ENCODE measurements at places on chromosomes 3 and 15.

DNA sequence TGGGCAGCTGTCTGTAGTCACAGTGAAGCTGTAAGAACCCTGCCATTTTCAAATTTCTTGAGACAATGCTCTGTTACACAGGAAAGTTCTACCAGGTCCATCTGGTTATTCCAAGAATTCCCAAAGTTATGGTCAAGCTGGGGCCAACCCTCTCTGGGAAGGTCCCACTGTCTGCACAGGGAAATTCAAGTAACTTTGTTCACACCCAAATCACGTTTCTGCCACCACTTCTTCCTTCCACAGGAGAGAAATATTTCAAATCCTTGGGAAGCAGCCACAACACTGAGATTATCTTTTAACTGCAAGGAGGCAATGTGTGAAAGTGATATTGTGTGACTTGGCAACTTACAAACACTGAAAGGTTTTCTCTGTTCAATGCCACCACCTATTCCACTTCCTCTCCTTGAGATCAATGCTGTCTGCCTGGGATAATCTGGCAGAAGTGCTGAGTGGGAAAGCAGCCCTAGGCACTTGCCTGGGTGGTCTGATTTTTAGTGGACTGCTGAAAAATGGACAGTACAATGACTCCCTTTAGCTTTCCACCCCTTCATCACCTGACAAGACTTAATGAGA lies 5.6 kb downstream of the SCAMP2 start:
- H3K4me1 ChIP-seq: peaks cover 31% of the 10 kb centered on the region
- DNase-seq: no peak
- no peaks in the 10 kb centered on the region for H3K27me3 ChIP-seq
- H3K4me3 ChIP-seq: no peak overlapping the region
- H3K27ac ChIP-seq: no peak overlapping the region
- peaks cover 23% of the 10 kb centered on the region for H3K36me3 ChIP-seq

GRCh38 chr3:177123822-177124221 lies 73.5 kb downstream of the TBL1XR1 start:
- H3K36me3 ChIP-seq: peaks cover 4% of the 10 kb centered on the region
- H3K4me1 ChIP-seq: no peaks in the 10 kb centered on the region
- H3K4me3 ChIP-seq: no peak overlapping the region
- no peak for DNase-seq

DNA sequence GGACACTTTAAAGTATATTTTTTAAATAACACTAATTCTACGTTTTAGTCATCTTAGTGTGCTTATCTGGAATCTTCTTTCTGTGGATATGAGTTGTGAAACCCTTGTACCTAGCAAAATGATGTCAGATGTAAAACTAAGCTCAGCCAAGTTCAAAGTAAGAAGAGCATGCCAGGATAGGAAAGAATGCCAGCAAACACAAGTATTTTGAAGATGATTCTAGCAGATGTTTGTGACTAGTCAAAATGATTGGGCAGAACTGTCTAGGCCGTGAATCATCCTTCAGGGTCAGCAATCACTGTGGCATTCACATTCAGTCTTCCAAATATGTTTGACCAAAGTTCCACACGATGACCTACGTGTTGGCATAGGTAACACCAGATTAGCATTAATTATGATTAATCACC lies 5.4 kb upstream of the PLOD2 start:
- H3K4me1 ChIP-seq: no peaks in the 10 kb centered on the region
- H3K27me3 ChIP-seq: no peaks in the 10 kb centered on the region
- DNase-seq: no peak
- no peak overlapping the region for H3K4me3 ChIP-seq

DNA sequence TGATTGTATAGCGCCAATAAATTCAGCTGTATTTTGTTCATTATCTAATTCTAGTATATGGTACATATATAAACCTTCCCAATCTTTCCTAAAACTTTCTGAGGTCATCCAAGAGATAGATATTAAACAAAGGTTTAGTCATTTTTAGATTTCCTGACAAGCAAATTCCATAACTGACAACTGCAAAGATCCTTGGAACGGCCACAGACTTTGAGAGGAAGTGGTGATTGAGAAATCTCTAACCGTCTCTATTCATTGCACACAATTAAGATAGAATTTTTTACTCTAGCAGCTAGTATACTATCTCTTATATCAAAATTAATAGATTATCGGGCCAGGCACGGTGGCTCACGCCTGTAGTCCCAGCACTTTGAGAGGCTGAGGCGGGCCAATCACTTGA lies 4.7 kb downstream of the CSNK1G1 start:
- DNase-seq: no peak
- no peak overlapping the region for H3K27ac ChIP-seq
- peaks cover 12% of the 10 kb centered on the region for H3K4me1 ChIP-seq
- no peak overlapping the region for H3K4me3 ChIP-seq
- H3K36me3 ChIP-seq: peaks cover 6% of the 10 kb centered on the region
- H3K27me3 ChIP-seq: no peaks in the 10 kb centered on the region

- no peaks in the 10 kb centered on the region for H3K36me3 ChIP-seq
- DNase-seq: no peak
- H3K4me3 ChIP-seq: no peak overlapping the region
- peaks cover 2% of the 10 kb centered on the region for H3K27me3 ChIP-seq
Measured at GRCh38 chr3:58999774-59000160, 50.1 kb downstream of the CFAP20DC start.

DNA sequence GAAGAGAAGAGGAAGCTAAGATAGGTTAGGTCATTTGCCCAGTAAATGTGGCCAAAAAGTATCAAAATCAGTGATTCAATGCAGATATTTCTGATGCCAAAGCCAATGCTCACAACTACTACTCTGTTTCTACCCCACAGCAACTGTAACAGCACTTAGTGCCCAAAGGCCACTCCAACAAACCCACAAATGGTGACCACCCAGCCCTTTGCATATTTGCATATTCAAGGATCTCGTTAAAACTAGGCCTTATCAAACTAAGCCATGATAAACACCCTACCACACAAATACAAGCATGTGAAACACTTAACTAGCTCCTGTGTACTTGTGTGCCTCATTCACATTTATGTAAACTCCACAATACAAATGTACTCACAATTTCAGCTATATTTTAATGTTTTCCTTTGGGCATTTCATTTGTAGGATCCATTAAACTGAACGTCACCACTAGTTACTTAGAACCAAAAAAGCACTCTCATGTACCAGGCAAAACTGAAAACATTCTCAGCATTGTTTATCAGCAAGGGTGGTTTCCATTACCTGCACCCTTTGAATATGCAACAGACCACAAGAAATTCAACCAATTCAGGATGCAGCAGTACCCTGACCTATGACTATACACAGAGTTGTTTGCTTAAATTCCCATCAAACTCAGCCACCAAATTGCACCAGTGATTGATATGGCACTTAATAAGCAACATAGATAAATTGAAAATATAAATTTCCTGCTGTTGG lies 111.2 kb upstream of the STT3B start:
- H3K4me1 ChIP-seq: 0 out of 2 replicates have a peak, but pooled peaks cover 5% of the 10 kb centered on the region
- no peaks in the 10 kb centered on the region for H3K36me3 ChIP-seq
- no peak overlapping the region for H3K4me3 ChIP-seq
- DNase-seq: no peak
- H3K27ac ChIP-seq: no peak overlapping the region
- H3K27me3 ChIP-seq: no peaks in the 10 kb centered on the region

GRCh38 chr15:88615303-88616107 lies 5.6 kb upstream of the AEN start:
- no peak overlapping the region for H3K27ac ChIP-seq
- no peaks in the 10 kb centered on the region for H3K27me3 ChIP-seq
- DNase-seq: no peak
- H3K36me3 ChIP-seq: no peaks in the 10 kb centered on the region
- H3K4me1 ChIP-seq: peaks cover 1% of the 10 kb centered on the region

DNA sequence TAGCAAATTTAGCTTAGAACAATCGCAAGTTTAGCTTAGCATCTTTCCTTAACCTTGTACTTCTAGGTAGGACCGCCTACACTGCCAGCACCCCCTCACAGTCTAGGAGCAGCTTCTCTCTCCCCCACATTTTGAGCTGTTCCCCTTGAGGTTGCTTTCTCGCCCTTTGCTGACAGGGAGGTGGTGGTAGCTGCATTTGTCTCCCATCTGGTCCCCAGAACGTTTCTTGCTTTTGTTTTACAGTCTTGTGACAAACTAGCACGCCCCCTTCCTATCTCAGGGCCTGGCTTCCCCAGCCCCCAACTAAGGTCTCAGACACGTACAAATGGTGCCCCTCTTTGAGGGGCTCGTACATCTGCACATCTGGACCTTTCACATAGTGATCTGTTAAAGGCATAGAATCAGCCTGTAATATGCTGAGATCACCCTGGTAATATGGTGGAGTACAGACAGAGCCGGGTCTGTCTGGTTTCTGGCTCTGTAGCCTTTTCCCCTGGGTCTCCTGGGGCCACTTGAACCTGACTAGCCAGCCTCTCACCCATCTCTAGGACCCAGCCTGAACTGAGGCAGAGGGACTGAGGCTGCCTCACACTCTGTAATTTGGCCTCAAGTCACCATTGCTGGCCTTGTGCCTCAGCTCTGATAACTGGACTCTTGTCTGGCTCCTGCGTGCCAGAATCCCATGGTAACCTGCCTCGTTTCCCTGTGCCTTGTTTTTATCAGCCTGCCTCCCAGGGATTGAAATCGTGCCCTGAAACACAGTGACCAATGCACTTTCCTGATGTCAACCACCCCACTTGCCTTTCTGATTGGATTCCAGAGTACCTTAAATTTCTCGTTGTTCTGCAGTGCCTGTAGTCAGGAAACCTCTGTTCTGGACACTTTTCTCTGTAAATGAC lies 27.7 kb downstream of the CRTC3 start:
- peaks cover 6% of the 10 kb centered on the region for H3K36me3 ChIP-seq
- no peak overlapping the region for H3K4me3 ChIP-seq
- H3K4me1 ChIP-seq: peaks cover 12% of the 10 kb centered on the region
- no peaks in the 10 kb centered on the region for H3K27me3 ChIP-seq

GRCh38 chr3:38489766-38490165 lies 6.4 kb upstream of the EXOG start:
- H3K27me3 ChIP-seq: no peaks in the 10 kb centered on the region
- no peaks in the 10 kb centered on the region for H3K4me1 ChIP-seq
- H3K27ac ChIP-seq: no peak overlapping the region
- H3K36me3 ChIP-seq: peaks cover 14% of the 10 kb centered on the region
- DNase-seq: no peak

- no peak overlapping the region for H3K4me3 ChIP-seq
- no peak overlapping the region for H3K27ac ChIP-seq
- no peaks in the 10 kb centered on the region for H3K27me3 ChIP-seq
- H3K36me3 ChIP-seq: no peaks in the 10 kb centered on the region
Measured at GRCh38 chr3:169509359-169509758, 154.2 kb downstream of the MECOM start.

GRCh38 chr15:38810686-38811085 lies 246.1 kb upstream of the RASGRP1 start:
- DNase-seq: no peak
- no peak overlapping the region for H3K27ac ChIP-seq
- H3K4me3 ChIP-seq: no peak overlapping the region
- no peaks in the 10 kb centered on the region for H3K4me1 ChIP-seq
- no peaks in the 10 kb centered on the region for H3K36me3 ChIP-seq

- H3K27ac ChIP-seq: no peak overlapping the region
- H3K4me1 ChIP-seq: peaks cover 14% of the 10 kb centered on the region
- H3K27me3 ChIP-seq: no peaks in the 10 kb centered on the region
- no peaks in the 10 kb centered on the region for H3K36me3 ChIP-seq
Measured at GRCh38 chr3:29683018-29683993, 402.4 kb downstream of the RBMS3 start.

GRCh38 chr3:138812806-138813205 lies 21.9 kb downstream of the PIK3CB start:
- no peaks in the 10 kb centered on the region for H3K36me3 ChIP-seq
- DNase-seq: no peak
- no peak overlapping the region for H3K27ac ChIP-seq
- no peaks in the 10 kb centered on the region for H3K27me3 ChIP-seq

GRCh38 chr3:104040896-104041295 lies 1325.8 kb upstream of the ALCAM start:
- no peak overlapping the region for H3K27ac ChIP-seq
- H3K4me3 ChIP-seq: no peak overlapping the region
- H3K36me3 ChIP-seq: no peaks in the 10 kb centered on the region
- no peak for DNase-seq
- no peaks in the 10 kb centered on the region for H3K4me1 ChIP-seq
- no peaks in the 10 kb centered on the region for H3K27me3 ChIP-seq

DNA sequence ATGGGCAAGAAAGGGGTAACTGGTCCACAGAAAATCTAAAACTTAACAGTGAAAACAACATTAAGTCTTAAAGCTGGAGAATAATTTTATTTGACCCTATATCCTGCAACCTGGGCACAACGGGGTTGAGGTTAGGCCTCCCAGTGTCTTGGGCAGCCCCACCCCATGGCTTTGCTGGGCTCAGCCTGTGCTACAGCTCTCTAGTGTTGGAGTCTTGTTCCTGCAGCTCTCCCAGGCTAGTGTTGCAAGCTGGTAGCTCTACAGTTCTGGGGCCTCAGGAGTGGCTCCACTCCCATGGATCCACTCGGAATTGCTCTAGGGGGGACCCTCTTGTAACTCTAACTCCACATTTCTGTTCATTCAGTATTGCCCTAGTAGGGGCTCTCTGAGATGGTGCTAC lies 24.9 kb upstream of the GNB4 start:
- H3K27me3 ChIP-seq: no peaks in the 10 kb centered on the region
- H3K4me3 ChIP-seq: no peak overlapping the region
- H3K4me1 ChIP-seq: no peaks in the 10 kb centered on the region

GRCh38 chr15:100307241-100308212 lies 34.2 kb downstream of the ADAMTS17 start:
- peaks cover 67% of the 10 kb centered on the region for H3K36me3 ChIP-seq
- H3K27ac ChIP-seq: peak overlapping the region; percentile 98
- H3K27me3 ChIP-seq: no peaks in the 10 kb centered on the region

GRCh38 chr15:63640146-63640545 lies 43.0 kb downstream of the FBXL22 start:
- no peak for DNase-seq
- no peaks in the 10 kb centered on the region for H3K4me1 ChIP-seq
- H3K27me3 ChIP-seq: no peaks in the 10 kb centered on the region
- H3K27ac ChIP-seq: no peak overlapping the region
- H3K4me3 ChIP-seq: no peak overlapping the region

GRCh38 chr15:65532738-65533051 lies 2.4 kb downstream of the HACD3 start:
- H3K4me1 ChIP-seq: peaks cover 30% of the 10 kb centered on the region
- peaks cover 26% of the 10 kb centered on the region for H3K36me3 ChIP-seq
- no peak overlapping the region for H3K27ac ChIP-seq
- DNase-seq: no peak

- H3K36me3 ChIP-seq: no peaks in the 10 kb centered on the region
- peaks cover 3% of the 10 kb centered on the region for H3K27me3 ChIP-seq
- H3K4me1 ChIP-seq: no peaks in the 10 kb centered on the region
- H3K27ac ChIP-seq: no peak overlapping the region
- H3K4me3 ChIP-seq: no peak overlapping the region
Measured at GRCh38 chr15:87944050-87944449, 312.5 kb downstream of the NTRK3 start.

- DNase-seq: no peak
- H3K27ac ChIP-seq: no peak overlapping the region
- H3K27me3 ChIP-seq: no peaks in the 10 kb centered on the region
Measured at GRCh38 chr3:139534992-139535879, 4.3 kb downstream of the RBP1 start.

GRCh38 chr15:90760661-90761232 lies 43.6 kb downstream of the BLM start:
- H3K36me3 ChIP-seq: peaks cover 87% of the 10 kb centered on the region
- no peak for DNase-seq
- H3K4me1 ChIP-seq: no peaks in the 10 kb centered on the region
- no peak overlapping the region for H3K4me3 ChIP-seq

- no peak for DNase-seq
- H3K27ac ChIP-seq: no peak overlapping the region
- no peaks in the 10 kb centered on the region for H3K36me3 ChIP-seq
- H3K27me3 ChIP-seq: no peaks in the 10 kb centered on the region
- no peak overlapping the region for H3K4me3 ChIP-seq
Measured at GRCh38 chr3:61030469-61031035, 220.7 kb downstream of the FHIT start.

Data from DND-41 (cell line).